K562 (cell line): ENCODE measurements at places on chromosomes 12 and 14. TPM values are rescaled to one million over a fixed set of nuclear protein-coding genes. Genes with fewer than 3 reads are reported as not detected.

The POMT2 gene
- total RNA-seq: 16.6 and 23.0 TPM in 2 replicates

The PRPH gene
- total RNA-seq: 0.81 and 1.6 TPM in 2 replicates

The ADSS1 gene
- 4.2 and 4.9 TPM in 2 replicates for total RNA-seq

DNA sequence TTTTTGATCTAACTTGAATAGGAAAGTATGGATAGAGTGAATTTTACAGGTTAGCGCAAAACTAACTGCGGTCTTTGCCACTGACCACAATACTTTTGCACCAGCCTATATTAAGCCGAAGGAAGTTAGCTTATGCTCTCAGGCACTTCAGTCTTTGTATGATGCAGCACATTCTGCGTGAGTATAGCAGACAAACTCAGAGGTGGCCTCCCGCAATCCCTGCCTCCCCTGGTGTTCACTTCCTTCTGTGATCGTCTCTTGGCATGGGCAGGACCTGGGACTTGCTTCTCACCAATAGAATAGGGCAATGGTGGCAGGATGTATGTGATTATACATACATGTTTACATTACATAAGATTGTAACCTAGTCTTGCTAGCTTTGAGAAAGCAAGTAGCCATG is 10.3 kb upstream of the SLC6A13 start:
- no peak overlapping the region for H3K27ac ChIP-seq
- DNase-seq: no peak
- no peaks in the 10 kb centered on the region for H3K4me1 ChIP-seq
- H3K4me3 ChIP-seq: no peak overlapping the region
- H3K27me3 ChIP-seq: no peaks in the 10 kb centered on the region

- H3K36me3 ChIP-seq: peaks cover 35% of the 10 kb centered on the region; the same call in 1 of the 3 replicates
- H3K27ac ChIP-seq: no peak overlapping the region
- H3K27me3 ChIP-seq: no peaks in the 10 kb centered on the region
- H3K4me3 ChIP-seq: no peak overlapping the region
Observed at GRCh38 chr12:124386661-124387527, 92.0 kb downstream of the RFLNA start.

The CCNB1IP1 gene
- 49.8 and 51.8 TPM in 2 replicates for total RNA-seq

DNA sequence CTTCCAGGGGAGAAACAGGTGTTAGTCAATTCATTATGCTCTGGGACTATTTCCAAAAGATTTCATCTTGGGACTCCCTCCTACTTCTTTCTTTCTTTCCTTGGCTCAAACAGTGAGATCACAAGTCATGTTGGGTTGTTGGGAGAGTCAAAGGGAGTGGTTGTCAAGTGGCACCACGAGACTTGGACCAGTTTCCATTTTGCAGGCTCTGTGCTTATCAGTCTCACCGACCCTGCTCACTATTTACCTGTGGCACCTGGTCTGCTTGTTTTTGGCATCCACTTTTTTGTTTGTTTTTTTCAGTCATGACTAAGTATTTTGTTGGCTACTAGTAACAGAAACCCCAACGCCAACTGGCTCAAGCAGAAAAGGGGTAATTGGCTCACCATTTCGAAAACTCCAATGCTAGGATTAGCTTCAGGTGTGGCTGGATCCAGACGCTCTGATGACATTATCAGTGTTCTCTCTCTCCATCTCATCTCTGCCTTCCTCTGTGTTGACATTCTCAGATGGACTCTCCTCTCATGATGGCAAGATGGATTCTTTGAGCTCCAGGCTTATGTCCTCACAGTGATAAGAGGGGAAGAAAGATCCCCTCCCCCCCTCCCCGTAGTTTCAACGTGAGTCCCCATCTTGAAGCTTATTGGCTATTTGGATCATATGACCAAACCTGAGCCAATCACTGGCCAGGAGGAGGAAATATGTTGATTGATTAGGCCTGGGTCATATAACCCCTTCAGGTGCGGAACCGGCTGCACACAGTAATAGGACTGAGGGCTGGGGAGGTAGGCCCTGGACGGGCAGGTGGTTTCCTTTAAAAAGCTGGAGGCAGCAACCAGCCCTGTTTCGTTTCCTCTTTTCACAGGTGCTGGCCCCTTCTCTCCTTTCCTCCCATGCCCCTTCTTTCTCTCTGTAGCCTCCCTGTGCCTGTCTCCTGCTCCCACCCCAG is 84.2 kb downstream of the AACS start:
- no peaks in the 10 kb centered on the region for H3K36me3 ChIP-seq
- DNase-seq: peak; percentile 54
- peaks cover 37% of the 10 kb centered on the region for H3K27me3 ChIP-seq
- no peaks in the 10 kb centered on the region; the same call in 2 of the 3 replicates for H3K4me1 ChIP-seq
- H3K4me3 ChIP-seq: no peak overlapping the region
- no peak overlapping the region; the same call in 2 of the 3 replicates for H3K27ac ChIP-seq

DNA sequence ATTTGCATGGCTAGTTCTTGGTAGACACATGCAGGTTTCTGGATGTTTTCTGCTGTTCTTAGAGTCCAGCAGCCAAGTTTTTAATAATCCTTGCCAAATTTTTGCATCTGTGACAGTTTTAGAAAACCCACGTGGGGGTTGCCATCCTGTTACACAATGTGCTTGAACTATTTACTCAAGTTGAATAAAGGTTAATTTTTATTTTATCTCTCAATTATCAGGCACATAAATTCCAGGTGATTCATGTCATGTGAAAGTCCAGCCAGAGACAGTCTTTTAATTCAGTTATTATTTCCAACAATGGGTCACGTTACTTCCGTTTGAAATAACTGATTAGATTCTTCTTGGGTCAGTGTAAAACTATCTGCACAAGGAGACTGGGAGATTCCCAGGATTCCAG is 15.7 kb downstream of the MYRFL start:
- no peak overlapping the region for H3K4me3 ChIP-seq
- DNase-seq: no peak
- H3K27me3 ChIP-seq: peaks cover 6% of the 10 kb centered on the region; the same call in 2 of the 3 replicates
- H3K36me3 ChIP-seq: no peaks in the 10 kb centered on the region
- no peak overlapping the region for H3K27ac ChIP-seq
- H3K4me1 ChIP-seq: no peaks in the 10 kb centered on the region

DNA sequence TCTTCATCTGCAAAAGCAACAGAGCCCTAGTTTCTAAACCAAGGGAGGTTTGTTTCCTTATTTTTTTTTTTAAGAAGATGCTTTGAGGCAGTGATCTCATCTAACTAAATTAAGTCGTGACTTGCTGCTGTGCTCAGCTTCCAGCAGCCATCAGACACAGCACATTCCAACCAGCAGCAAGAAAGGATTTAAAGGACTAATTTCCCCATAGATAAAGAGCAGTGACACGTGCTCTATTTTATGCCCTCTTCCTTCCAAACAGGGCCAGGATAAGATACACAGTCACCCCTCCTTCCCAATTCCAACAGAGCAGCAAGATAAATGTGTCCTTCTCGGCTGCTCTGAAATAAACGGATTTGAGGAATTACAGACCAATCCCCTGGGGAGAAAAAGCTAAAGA is 81.7 kb downstream of the PRKAB1 start:
- H3K27ac ChIP-seq: no peak overlapping the region
- H3K4me1 ChIP-seq: peaks cover 3% of the 10 kb centered on the region; the same call in 1 of the 2 replicates
- no peak for DNase-seq
- H3K36me3 ChIP-seq: peaks cover 70% of the 10 kb centered on the region
- H3K27me3 ChIP-seq: no peaks in the 10 kb centered on the region

DNA sequence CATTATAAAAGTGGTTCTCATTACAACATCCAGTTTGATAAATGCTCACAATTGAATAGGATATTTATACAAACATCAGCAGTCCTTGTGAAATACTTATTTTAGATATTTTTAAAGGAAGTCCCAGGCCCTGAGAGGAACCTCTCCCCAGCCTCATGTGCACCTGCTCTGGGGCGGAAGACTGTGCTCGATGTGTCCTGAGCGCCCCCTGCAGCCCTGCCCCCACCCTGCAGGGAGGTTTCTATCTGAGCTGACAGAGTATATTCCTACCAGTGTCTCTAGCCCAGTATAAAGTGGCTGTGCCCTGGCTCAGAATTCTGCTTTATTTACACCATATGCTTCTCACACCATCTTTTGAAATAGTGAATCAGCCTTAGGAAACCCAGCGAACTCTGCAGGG is 1349.1 kb downstream of the TMEM121 start:
- DNase-seq: no peak
- H3K4me1 ChIP-seq: no peaks in the 10 kb centered on the region
- no peak overlapping the region for H3K4me3 ChIP-seq
- H3K36me3 ChIP-seq: no peaks in the 10 kb centered on the region
- no peak overlapping the region for H3K27ac ChIP-seq

GRCh38 chr12:93429448-93429847 is 12.3 kb downstream of the UBE2N start:
- H3K27ac ChIP-seq: no peak overlapping the region
- DNase-seq: no peak
- H3K4me3 ChIP-seq: no peak overlapping the region
- peaks cover 7% of the 10 kb centered on the region for H3K4me1 ChIP-seq
- no peaks in the 10 kb centered on the region for H3K27me3 ChIP-seq

DNA sequence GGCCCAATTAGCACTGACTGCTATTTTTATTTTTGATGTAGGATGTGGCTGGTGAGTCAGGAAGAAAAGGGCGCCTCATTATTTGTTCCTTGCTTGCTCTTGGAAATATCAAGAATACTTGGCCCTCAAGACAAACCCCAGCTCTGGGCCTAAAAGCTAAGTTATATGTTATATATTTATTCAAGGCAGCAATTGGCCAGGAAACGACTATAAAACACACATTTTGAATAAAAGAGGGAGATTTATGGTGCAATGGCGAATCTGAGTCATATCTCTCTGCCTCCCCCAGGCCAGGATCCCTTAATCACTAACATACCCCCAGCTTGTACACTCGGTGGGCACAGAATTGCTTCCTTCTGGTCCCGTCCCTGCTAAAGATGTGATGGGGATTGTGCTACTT is 63.3 kb downstream of the TBX5 start:
- no peak overlapping the region for H3K27ac ChIP-seq
- H3K27me3 ChIP-seq: no peaks in the 10 kb centered on the region
- H3K4me3 ChIP-seq: no peak overlapping the region
- no peaks in the 10 kb centered on the region for H3K4me1 ChIP-seq
- DNase-seq: no peak
- no peaks in the 10 kb centered on the region for H3K36me3 ChIP-seq

The IFNG-AS1 gene
- total RNA-seq: not detected in 2 replicates

- no peaks in the 10 kb centered on the region for H3K4me1 ChIP-seq
- H3K27me3 ChIP-seq: no peaks in the 10 kb centered on the region
- DNase-seq: no peak
- no peak overlapping the region for H3K4me3 ChIP-seq
Observed at GRCh38 chr14:29310210-29310609, 543.6 kb downstream of the FOXG1 start.

- H3K36me3 ChIP-seq: no peaks in the 10 kb centered on the region
- no peaks in the 10 kb centered on the region for H3K27me3 ChIP-seq
- no peak overlapping the region for H3K27ac ChIP-seq
- DNase-seq: no peak
- no peaks in the 10 kb centered on the region for H3K4me1 ChIP-seq
Observed at GRCh38 chr12:77115471-77115870, 50.1 kb upstream of the E2F7 start.

- peaks cover 23% of the 10 kb centered on the region for H3K36me3 ChIP-seq
- no peaks in the 10 kb centered on the region for H3K4me1 ChIP-seq
- peak; percentile 36 for DNase-seq
- no peak overlapping the region for H3K4me3 ChIP-seq
- no peak overlapping the region for H3K27ac ChIP-seq
- no peaks in the 10 kb centered on the region for H3K27me3 ChIP-seq
Observed at GRCh38 chr12:91811481-91812287, 334.0 kb downstream of the BTG1 start.

- no peaks in the 10 kb centered on the region for H3K27me3 ChIP-seq
- no peaks in the 10 kb centered on the region for H3K4me1 ChIP-seq
- H3K27ac ChIP-seq: no peak overlapping the region
- H3K4me3 ChIP-seq: no peak overlapping the region
- no peak for DNase-seq
Observed at GRCh38 chr12:92185052-92185451, 39.4 kb upstream of the BTG1 start.

The KLRC3 gene
- total RNA-seq: not detected in 2 replicates

GRCh38 chr12:52156757-52157565 is 34.9 kb downstream of the KRT80 start:
- no peak overlapping the region for H3K4me3 ChIP-seq
- H3K27me3 ChIP-seq: peaks cover 18% of the 10 kb centered on the region
- H3K4me1 ChIP-seq: no peaks in the 10 kb centered on the region; the same call in 2 of the 3 replicates
